Stimulated activated CD8-positive, alpha-beta memory T cell treated with anti-CD3 and anti-CD28 coated beads, Interleukin-7, amount 100 ng/mL, for 1 hour (primary cell): ENCODE measurements at places on chromosomes 6 and 20.

DNA sequence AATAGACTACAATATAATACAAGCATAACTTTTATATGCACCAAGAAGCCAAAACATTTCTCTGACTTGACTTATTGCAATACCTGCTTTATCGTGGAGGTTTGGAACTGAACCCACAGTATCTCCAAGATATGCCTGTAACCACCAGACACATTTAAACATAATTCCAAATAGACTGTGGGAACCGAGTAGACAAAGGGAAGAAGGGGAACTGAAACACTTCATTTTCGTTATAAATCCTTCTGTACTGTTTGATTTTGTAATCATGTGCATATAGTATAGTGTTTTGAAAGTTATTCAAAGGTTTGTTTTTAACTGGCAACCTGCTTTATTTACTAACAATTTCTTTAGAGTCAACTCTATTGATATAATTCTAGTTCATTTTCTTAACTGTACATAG lies 154.9 kb upstream of the BEND6 start:
- DNase-seq = no peak

DNA sequence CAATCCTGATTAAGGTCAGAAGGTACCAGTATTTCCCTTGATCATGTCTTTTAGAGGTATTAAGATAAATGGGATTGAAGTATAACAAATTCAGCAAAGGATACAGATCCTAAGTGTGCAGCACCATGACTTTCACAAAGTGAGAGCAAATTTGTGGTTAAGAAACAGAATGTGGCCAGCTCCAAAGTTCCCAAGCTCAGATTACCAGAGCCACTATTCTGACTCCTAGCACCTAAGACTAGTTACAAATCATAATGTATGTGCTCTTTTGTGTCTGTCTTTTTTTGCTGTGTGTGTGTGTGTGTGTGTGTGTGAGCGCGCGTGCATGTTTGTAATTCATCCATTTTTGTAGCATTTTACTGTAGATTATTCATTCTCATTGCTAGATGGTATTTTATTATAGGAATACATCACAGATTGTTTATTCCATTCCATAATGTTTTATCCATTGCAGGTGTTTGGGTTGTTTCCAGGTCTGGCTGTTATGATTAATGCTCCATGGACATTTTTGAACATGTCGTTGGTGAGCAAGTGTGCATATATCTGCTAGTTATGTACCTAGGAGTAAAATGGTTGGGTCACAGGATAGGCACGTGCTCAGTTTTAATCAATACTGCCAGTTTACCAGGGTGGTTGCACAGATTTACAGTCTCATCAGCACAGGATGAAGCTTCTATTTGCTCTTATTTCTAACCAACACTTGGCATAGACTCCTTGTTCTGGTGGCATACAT lies 314.0 kb upstream of the JAG1 start:
- DNase-seq = no peak

GRCh38 chr6:153129873-153130514 lies 1.1 kb downstream of the RGS17 start:
- DNase-seq = no peak

GRCh38 chr20:57429580-57430200 lies 38.5 kb downstream of the RBM38 start:
- DNase-seq = no peak

DNA sequence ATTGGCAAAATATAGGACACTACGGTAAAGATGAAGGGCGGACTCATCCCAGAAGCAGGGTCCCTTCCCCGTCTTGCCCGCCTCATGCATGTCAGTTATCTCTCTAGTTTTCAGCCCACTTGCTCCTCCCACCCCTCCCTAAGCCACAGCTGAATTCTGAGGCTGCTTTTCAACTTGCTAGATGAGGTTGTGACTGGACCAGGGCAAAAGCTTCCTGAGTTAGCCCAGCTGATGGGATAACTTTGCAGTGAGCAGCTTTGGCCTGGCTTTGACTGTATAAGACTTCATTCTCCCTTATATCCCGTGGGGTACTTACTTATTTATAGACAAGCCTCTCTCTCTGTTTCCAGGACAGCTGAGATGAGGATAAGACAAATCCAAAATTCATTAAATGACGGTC lies 23.2 kb downstream of the GHRH start:
- no peak for DNase-seq

DNA sequence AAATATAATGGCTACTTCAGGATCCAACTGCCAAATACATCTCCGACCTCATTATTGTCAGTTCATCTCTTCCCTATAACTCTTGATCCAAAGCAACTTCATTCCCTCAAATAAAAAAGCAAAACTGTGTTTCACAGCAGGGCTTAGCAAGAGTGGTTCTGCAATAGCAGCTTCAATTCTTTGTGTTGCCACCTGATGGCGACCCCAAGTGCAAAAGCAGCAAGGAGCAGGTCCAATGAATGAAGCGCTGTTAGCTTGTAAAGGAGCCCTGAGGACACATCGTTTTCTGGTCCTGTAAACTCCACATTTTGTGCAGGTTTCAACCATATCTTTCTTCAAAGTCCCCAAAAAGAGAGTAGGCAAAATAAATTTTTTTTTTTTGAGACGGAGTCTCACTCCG lies 19.6 kb downstream of the RTN4IP1 start:
- DNase-seq = no peak

- no peak for DNase-seq
Observed at GRCh38 chr6:16973545-16974386, 128.1 kb upstream of the STMND1 start.

- no peak for DNase-seq
Observed at GRCh38 chr6:129206821-129207220, 323.9 kb downstream of the LAMA2 start.

- DNase-seq = no peak
Observed at GRCh38 chr20:45860560-45861220, 3.3 kb downstream of the ZSWIM3 start.

DNA sequence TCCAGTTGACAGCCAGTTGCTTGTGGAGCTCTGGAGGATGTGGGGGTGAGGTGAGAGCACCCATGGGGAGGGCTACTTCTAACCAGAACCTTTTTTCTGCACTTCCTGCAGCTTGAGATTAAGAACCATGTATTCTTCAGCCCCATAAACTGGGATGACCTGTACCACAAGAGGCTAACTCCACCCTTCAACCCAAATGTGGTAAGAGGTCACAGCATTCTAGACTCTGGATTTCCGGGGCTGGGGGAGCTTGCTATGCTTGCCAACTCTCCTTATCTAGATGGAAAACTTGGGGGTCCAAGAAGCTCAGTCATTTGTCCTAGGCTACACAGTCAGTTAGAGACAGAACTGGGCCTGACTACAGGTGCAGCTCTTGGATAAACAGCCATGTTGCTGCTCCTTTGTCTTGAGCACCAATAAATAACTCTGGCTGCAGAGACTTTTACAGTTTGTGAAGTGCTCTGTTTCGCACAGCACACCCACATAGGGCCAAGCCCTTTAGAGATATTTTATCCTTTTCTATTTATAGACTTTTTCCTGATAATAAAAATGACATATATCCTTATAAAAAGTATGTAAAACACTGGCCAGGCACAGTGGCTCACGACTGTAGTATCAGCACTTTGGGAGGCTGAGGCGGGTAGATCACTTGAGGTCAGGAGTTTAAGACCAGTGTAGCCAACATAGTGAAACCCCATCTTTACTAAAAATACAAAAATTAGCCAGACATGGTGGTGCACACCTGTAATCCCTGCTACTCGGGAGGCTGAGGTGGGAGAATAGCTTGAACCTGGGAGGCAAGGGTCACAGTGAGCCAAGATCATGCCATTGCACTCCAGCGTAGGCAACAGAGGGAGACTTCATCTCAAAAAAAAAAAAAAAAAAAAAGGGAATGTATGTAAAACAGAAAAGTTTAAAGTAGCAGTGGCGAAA lies 10.6 kb upstream of the IFT52 start:
- DNase-seq = no peak

- DNase-seq = no peak
Observed at GRCh38 chr6:2078888-2079287, 166.5 kb downstream of the GMDS start.

GRCh38 chr20:32010101-32010500 lies at the start of gene CCM2L:
Gene CCM2L (plus strand): TSS chr20:32010438. CDS start chr20:32010455, 17 bp downstream.
- DNase-seq = no peak

GRCh38 chr6:162942866-162943265 lies 215.1 kb downstream of the PACRG start:
- no peak for DNase-seq

DNA sequence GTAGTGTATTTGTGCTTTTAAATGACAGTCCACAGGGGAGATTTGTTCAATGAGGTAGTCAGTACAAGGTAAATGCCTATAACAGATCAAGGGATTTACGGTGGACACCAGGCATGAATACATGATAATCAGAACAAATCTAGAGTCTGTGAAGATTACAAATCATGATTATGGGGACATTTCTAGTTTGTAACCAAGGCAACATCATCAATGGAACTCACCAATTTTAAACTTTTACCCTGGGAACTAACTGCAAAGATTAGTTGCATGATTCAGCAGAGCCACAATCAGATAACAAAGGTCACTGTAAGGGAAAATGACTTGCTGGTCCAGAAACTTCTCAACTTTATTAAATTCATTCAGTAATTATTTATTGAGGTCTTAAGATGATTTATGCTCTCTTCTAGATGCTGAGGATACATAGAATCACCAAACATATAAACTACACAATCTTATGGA lies at the start of gene CRISP1:
TSS of gene CRISP1 (minus strand) at position 51 of the 459 bp plus-strand sequence. CDS start 9,135 bp downstream, outside the sequence.
- no peak for DNase-seq

DNA sequence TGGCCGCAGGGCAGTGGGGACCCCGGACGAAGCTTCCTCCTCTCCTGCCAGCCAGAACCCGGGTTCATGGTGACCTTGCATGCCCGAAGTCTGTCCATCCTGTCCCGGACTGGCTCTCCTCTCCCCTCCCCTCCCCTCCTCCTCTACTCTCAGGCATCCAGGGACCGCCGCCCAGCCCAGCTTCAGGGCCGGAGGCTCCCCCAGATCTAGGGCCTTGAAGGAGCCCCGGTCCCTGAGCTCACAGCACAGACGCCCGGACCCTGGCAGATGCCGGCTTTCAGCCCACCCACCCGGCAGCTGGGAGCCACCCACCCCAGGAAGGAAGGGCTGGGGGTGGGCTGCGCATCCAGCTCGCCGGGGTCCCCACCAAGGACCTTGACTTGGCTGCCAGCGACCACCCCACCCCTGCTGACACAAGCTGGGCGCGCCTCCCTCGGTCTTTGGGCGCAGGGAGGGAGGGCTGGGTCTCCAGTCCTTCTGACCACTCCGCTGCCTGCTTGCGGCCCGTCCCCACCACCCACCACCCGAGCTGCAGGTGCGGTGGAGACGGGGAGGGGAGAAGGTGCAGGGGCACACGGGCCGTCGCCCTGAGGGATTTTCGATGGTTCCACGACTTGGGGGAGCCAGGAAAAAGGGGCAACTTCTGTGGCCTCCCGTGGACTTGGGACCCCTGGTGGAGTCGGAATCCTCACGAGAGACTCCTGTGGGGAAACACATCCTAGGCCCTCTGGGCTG lies 5.8 kb upstream of the ABHD16B start:
- no peak for DNase-seq

- no peak for DNase-seq
Observed at GRCh38 chr6:125983246-125983945, 2.9 kb upstream of the TRMT11 start.

GRCh38 chr6:163346497-163346961 lies 68.0 kb upstream of the QKI start:
- DNase-seq = no peak

DNA sequence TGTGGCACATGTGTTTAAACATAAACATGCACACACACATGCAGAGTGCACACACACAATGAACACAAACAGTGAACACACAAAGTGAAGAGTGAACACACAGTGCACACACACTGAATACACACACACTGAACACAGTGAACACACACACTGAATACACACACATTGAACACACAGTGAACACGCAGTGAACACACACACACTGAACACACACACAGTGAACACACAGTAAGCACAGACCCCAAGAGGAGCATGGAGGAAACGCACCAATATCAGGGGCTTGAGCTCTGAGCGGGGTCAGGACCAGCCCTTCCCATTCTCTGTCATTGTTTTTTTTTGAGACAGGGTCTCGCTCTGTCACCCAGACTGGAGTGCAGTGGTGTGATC lies 17.1 kb upstream of the HELZ2 start:
- DNase-seq = no peak

DNA sequence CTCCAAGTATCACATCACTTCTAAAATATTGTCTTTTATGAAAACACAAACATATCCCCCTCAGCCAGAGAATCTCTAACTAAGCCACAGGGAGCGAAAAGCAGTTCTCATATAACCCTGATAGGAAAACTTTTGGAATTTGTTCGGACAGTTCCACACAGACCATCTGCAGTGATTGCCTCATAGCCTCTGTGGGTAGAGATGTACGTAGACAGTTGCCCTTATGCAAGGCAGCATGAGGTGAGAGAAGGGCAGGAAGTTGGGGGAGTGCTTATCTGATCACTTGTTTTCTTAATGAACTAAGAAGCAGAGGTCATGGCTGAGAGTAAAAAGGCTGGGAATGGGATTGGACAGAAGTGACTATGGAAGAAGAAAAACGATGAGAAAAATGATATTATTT lies 39.6 kb downstream of the SLC23A2 start:
- no peak for DNase-seq

- DNase-seq = no peak
Observed at GRCh38 chr6:116290799-116291198, 11.1 kb upstream of the TSPYL1 start.

GRCh38 chr6:103797738-103798137 lies 1062.0 kb downstream of the HACE1 start:
- DNase-seq = no peak

DNA sequence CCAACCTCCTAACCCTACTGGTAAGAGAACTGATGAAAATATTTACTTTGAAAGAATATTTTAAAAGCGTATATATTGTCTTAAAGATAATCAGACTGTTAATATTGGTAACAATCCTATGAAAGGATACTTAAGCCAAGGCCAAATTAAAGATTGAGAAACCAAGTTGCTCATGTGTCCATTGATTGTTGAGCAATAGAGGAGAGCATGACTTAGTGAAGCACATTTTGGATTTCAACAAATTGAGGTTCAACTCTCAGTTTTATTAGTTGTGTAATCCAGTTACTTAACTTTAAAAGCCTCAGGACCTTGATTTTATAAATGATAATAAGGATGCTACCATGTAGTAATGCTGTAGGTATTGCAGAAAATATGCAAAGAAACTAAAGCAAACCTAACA lies 56.8 kb downstream of the PRL start:
- no peak for DNase-seq

GRCh38 chr6:2909718-2910117 lies 6.6 kb upstream of the SERPINB9 start:
- no peak for DNase-seq

- no peak for DNase-seq
Observed at GRCh38 chr20:58001381-58001780, 227.1 kb downstream of the ANKRD60 start.

GRCh38 chr6:33297956-33298772 lies 578 bp downstream of the RGL2 start:
- DNase-seq = no peak

- DNase-seq = no peak
Observed at GRCh38 chr6:21769405-21769861, 175.9 kb downstream of the SOX4 start.
